ENCODE measurements at places on chromosomes 13 and 19.
A peak's percentile ranks its signal among the peaks of the same experiment; 100 is the strongest.

DNA sequence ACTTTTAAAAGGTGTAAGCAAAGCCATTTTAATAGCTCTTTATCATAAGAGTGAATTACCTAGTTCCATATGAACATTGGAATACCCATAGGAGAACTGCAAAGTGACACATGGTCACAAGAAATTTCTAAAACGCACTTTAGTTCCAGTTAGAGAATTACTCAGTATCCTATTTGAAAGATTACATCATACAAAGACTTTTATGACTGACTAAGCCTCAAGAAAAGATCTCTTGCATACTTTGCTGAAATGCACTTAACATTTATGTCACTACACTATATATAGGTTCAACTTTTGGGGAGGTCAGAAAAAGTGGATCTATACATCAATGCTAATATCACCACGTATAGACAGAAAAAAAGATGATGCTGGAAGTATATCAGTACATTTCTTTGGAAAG, 7.1 kb downstream of the PCDH9 start:
- DNase-seq: no peak

GRCh38 chr13:97346561-97347254, 87.3 kb upstream of the RAP2A start:
- no peak for DNase-seq

DNA sequence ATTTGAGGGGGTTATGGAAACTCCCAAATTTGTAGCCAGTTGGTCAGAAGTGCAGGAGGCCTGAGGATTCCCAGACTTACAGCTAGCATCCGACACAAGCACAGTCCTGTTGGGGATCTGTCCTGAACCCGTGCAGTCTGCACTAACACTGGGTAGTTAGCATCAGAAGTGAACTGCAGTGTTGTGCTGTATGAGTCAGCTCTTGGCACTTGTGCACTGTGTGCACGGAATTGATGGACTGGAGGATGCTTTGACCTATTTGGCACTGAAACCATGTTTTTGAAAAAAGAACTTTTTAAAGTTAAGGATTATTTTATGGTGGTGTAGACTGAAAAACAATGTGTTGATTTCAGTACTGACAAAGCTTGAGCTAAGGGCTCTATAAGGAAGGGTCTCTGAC, 279.0 kb downstream of the NHLRC3 start:
- no peak for DNase-seq

DNA sequence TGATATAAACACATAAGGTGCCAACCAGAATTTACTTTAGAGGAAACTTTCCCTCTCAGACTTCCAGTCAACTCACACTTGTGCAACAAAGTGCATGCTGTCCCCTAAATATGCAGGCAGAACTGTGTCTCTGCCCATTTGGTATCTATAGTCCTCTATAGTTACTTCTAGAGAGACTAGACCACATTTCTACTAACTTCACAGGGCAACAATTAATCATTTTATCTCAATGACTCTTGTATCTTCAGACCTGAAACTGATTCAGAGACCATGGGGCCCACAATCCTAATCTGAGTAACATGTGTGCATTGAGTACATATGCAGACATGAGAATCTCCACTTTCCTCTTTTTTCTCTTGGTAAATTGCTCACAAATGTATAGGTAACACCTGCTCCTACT, 158.1 kb downstream of the ZNF486 start:
- no peak for DNase-seq

DNA sequence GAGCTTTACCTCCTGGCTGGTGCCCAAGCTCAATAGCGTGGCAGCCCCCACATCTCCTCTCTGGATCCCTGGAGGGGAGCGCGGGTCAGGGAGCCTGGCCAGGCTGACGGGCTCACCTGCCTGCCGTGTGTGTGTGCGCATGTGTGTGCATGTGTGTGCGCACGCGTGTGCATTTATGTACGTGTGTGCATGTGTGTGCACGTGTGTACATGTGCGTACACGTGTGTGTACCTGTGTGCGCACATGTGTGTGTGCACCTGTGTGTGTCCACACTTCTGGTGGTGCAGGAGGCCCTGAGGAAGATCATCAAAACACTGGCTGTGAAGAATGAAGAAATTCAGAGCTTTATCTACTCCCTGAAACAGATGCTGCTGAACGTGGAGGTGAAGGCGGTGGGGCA, 1.3 kb downstream of the FSD1 start:
- no peak for DNase-seq

- DNase-seq: peak; percentile 45
Observed at GRCh38 chr19:33241530-33242101, 16.0 kb upstream of the SLC7A10 start.

DNA sequence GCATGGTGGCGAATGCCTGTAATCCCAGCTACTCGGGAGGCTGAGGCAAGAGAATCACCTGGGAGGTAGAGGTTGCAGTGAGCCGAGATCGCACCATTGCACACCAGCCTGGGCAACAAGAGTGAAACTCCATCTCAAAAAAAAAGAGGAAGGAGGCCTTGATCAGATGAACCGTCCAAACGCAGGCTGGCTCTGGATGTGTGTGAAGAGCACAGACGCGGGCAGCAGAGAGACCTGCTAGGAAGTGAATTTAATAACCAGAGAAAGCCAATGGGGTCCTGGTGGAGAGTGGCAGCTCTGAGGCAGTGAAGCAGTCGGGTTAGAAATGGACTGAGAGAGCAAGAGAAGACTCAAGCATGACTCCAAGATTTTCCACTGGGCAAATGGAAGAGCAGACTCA, 136.5 kb downstream of the RNF17 start:
- no peak for DNase-seq

GRCh38 chr19:52786078-52786463, 520 bp downstream of the ZNF600 start:
- DNase-seq: no peak

DNA sequence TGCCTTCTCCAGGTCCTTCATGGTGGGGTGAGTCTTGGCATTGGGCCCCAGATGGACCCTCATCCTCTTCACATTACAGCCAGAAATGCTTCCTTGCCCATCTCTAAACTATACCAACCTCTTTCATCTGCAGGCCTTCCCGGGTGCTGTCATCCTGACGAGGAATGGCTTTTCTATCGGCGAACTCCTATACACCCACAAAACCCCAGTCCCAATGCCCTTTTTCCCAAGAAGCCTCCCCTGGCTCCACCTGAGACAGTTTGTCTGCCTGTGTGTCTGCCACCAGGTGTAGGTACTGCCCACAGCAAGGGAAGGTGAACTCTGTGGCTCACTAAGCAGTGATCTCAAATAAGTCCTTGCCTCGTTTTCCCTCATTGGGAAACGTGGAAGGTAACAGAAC, 55.3 kb downstream of the PTPRS start:
- DNase-seq: no peak

DNA sequence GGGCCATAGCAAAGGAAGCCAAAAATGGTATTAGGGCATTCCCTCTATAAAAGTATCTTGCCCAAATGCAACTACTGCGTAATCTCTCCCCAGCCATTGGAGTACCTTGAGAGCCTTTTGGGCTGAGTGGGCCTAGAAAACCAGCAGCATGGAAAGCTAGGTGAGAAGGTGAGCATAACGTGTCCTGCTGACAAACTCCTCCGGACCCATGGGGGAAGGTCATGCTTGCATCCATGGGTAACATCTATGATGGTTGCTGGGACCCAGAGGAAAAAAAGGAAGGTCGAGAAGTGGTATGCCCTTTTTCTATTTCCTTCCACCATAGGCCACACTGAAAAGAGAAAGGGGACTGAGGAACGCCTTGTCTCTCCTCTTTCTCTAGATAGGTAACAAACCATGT, 57.4 kb downstream of the ZNF728 start:
- DNase-seq: no peak

DNA sequence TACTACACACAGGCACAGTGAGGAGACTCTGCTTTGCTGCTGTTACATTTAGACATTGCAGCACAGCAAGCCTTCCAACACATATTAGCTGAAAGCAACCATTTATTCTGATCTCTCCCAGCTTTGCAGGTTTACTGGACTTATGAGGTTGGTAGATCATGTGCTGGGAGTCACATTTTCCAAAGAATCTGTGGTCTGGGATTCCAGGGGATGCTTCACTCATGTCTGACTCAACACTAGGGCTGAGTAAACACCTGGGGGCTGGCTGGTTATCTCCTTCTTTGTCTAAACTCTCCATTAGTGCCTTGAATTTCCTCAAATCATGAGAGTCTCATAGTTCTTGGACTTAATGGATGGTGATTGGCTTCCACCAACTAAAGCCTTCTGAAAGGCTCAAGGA, 5.4 kb upstream of the LGALS13 start:
- DNase-seq: no peak

GRCh38 chr19:17328517-17329365, 5.9 kb downstream of the ANO8 start:
- peak; percentile 26 for DNase-seq

DNA sequence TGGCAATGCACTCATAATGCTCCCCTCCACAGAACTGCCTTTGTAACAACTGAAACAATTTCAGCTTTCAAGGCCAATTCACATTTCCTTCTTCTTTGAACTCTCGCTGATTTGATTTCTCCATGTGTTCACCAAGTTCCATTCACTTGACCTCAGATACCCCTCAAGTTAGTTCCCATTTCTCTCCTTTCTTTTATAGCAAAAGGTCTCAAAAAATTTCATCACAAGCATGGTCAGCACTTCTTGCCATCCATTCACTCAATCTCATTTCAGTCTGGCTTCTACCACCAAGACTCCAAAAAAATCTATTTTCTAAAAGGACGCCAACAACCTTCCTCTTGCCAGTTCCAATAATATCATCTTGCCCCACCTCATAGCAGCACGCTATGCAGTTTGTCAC, 135.7 kb downstream of the DIAPH3 start:
- DNase-seq: no peak

GRCh38 chr19:3123956-3124355, 11.9 kb upstream of the GNA15 start:
- no peak for DNase-seq

DNA sequence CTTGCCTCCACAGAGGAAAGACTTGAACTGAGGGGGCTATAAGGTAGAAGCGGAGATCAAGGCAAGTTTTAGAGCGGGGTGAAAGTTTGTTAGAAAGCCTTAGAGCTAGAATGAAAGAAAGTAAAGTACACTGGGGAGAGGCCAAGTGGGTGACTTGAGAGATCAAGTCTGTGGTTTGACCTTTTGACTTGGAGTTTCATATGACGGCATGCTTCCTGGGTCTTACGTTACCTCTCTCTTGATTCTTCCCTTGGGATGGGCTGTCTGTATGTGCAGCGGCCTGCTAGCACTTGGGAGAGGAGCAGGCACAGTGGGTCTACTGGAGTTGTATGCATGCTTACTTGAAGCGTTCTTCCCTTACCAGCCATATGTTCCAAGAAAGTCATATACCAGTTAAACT, 1768.5 kb downstream of the PCDH9 start:
- no peak for DNase-seq

- no peak for DNase-seq
Observed at GRCh38 chr19:916645-917322, 349 bp upstream of the KISS1R start.
